ENCODE measurements at places on chromosomes 13 and 19.
A peak's percentile ranks its signal among the peaks of the same experiment; 100 is the strongest.

- no peak for DNase-seq
Observed at GRCh38 chr19:28239270-28239669, 973.7 kb downstream of the UQCRFS1 start.

GRCh38 chr19:51131780-51132680 lies 7.3 kb downstream of the SIGLEC9 start:
- DNase-seq, result no peak

DNA sequence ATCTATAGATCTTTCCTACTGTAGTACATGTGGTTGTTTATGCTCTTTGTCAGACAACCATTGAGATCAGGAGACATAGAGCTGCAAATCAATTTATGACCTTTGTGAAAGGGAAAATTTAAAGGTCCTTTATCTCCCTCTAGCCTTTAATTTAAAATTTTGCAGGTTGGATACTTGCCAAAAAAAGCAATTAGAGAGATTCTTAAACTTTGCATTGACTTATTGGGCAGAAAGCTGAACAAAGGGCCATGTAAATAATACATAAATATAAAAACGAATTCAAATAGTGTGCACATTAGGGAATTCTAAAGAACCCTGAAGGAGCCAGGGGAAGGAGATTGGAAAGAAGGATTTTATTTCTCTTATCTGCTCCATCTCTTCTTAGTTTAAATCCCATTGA lies 22.0 kb upstream of the RB1 start:
- DNase-seq, result no peak

DNA sequence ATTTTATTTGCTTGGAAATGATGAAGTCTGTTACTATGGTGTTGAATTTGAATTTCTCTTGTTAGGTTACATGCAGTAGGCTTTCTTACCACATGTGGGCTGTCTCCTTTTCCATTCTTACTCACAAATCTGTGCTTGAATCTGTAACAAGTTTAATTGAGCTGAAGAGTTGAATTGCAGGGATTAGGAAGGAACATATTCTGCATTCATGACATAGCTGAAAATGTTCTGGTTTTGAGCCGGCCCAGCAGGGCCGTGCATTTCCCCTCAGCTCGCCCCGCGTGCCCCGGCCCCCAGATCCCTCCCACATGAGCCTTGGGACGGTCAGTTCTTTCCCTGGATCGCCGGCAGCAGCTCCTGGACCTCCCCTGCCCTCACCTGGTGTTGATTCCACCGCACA lies 28.1 kb downstream of the TFDP1 start:
- no peak for DNase-seq

- DNase-seq, result no peak
Observed at GRCh38 chr13:106550570-106551135, 15.2 kb upstream of the EFNB2 start.

DNA sequence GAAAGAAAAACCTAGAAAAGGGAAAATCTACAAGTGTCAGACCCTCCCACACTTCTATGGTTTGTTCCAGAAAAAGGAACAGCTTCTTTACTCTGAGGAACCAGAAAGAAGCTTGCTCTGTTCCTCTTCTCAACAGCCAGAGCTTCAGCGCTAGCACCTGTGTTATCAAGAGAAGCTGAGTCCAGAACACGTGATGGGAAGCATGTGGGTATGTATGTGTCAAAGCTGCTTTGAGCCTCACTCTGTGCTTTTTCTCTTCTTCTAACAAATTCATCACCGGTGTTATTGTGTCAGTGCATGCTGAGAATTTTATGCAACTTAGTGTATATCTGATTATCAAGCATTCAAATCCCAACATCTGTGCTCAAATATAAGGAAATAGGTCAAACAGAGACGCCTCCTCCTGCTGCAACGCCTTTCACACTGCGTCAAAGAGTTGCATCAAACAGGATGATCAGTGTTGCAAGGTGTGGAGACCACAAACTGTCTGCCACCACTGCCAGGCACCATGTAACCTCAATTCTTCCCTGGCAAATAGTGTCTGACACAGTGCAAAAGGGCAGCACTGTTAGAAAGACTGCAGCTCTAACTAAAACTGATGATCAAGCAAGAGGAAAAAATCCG lies 83.9 kb downstream of the LRRC63 start:
- DNase-seq, result peak; percentile 20

DNA sequence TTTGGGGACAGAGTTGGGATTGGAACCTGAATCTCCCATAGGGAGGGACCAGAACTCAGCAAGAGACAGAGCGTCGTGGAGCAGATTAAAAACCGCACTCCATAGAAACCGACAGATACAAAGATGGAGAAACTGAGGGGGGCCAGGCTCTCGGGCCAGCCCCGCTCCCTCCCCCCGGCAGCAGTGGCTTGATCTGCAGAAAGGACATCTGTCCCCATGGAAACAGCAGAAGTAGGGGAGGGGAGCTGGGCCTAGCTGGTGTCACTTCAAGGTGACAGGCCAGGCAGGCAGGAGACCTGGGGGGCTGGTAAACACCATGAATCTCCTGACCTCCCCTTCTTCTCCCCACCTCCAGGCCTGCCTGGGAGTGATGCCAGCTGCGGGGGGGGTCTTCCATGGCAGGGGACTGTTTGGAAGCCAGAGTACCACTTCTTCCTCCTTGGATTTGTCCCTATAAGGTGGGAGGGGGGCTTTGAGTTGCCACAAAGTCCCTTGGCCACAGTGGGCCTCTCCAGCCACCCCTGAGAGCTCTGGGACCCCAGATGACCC lies 10.9 kb downstream of the TMIGD2 start:
- no peak for DNase-seq

GRCh38 chr19:44741841-44742329 lies 6.6 kb upstream of the BCL3 start:
- peak; percentile 98 for DNase-seq

DNA sequence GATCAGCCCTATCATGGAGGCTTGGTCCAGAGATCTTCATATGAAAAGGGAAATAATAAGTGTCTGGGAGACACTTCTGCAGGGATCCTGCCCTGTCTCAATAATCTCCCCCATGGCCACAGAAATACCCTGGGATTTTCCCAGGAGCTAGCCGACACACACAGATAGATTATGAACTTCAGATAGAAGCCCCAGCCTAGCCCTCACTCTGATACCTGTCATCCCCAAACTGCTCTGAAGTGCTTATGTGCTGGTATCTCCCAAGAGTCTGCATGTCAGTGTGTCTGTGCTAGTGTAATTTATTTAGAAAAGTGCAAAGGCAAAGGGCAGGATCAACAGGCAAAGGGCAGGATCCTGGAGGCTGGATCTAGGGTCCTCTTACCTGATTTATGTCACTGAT lies 38.7 kb upstream of the ZNF766 start:
- DNase-seq, result no peak

GRCh38 chr13:90591927-90592268 lies 755.6 kb upstream of the MIR17HG start:
- no peak for DNase-seq

- no peak for DNase-seq
Observed at GRCh38 chr19:13841962-13842290, 35.0 kb upstream of the NANOS3 start.

- DNase-seq, result peak; percentile 40
Observed at GRCh38 chr19:47445937-47446402, 25.7 kb downstream of the SLC8A2 start.

DNA sequence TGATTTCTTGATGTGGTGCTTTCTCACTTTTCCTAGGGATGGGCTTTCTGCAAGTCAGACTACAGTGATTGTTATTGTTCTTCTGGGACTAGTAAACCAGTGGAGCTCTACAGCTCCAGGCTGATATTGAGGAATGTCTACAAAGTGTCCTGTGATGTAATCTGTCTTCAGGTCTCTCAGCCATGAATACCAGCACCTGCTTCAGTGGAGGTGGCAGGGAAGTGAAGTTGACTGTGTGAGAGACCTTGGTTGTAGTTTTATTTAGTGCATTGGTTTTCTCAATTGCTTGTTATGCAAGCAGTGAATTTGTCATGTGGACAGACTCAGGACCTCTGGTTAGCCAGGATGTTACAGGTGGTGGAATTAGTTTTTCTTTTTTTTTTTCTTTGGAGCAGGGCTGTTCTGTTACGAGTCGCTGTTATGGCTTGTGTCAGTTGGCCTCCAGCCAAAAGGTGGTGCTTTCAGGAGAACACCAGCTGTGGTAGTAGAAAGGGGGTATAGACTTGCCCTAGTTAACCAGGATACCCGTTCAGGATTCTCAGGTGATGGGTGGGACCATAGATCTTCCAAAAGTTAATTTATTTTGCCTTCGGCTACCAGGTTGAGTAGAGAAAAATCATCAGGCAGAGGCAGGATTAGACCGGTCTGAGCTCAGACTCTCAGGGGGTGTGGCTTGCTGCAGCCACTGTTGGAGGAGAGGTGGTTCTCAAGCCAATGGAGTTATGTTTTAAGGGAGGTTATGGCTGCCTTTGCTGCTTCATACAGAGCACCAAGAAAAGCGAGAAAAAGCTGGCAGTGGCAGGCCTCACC lies 11.9 kb upstream of the ZNF675 start:
- DNase-seq, result no peak

GRCh38 chr19:29643361-29643935 lies 21.8 kb upstream of the PLEKHF1 start:
- DNase-seq, result no peak

- no peak for DNase-seq
Observed at GRCh38 chr19:14731200-14731599, 41.4 kb downstream of the ZNF333 start.

- DNase-seq, result no peak
Observed at GRCh38 chr19:42629191-42629590, 34.5 kb upstream of the CEACAM8 start.

- no peak for DNase-seq
Observed at GRCh38 chr19:45100201-45100600, 7.2 kb downstream of the PPP1R37 start.

DNA sequence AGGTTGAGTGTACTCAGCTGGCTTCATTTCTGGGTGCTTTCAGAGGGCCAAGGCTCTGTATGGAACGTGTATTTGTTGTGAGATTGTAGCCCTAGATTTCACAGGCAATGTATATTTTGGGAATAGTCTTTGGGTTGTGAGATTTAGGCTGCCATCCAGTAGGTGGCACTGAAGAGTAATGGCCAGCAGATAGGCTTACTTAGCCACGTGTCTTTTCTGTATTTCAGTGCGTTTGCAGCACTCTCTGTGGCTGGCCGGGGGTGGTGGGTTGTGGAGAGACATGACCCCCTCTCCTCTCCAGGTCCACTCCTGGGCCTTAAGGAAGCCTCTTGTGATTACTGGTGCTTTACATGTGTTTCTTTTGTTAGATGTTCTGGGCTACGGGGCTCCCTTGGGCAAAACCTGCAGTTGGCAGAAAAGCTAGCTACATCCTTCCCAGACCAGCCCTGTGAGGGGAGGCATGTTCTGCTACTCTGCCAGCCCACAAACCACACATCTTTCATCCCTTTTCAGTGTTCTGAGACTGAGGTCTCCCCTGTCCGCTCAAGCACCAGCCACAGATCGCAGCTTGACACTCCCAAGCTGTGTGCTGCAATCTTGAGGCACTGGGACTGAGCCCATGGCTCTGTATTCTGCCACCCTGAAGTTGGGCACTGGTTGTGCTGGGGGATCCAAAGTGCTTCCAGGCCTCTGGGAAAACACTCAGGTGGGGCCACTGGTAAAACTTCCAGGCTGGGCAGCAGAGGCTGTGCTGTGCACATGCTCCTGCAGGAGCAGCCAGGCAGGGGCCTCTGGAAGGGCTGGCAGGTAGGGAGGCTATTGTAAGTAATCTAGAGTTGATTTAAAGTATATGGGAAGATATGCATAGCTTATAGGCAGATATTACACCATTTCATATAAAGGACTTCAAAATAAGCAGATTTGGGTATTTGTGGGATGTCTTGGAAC lies 1096.8 kb upstream of the PCDH20 start:
- DNase-seq, result no peak

DNA sequence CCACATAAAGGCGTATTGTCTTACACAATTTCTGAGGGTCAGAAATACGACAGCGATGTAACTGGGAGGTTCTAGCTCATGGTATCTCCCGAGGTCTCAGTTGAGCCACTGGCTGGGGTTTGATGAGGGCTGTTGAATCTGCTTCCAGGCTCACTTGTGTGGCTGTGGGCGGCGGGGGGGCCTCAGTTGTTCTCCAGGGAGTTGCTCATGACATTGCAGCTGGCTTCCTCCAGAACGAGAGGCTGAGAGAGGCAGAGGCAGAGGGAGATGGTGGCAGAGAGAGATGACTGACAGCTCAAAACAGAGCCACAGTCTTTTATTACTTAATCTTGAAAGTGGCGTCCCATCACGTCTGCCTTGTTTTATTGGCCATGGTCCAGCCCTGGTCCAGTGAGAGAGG lies 6.2 kb upstream of the NLRP5 start:
- no peak for DNase-seq

DNA sequence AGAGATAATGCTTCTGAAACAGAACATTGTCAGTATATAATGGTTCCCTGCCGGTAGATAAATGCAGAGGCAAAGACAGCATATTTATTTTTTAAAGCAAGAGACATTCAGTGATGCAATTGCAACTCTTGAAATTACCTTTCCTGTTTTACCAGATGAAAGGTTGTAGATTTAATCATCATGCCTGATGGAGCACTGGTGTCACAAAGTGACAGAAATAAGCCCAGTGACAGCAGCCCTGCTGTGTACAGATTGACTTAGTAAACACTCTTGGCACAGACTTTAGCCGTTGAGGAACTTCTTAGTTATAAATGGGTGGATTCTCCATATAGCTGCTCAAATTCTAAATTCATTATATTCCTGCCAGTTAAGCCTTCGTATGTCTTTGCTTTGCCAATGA lies 172.5 kb downstream of the ITGBL1 start:
- DNase-seq, result no peak

GRCh38 chr19:48955308-48955958 lies 758 bp downstream of the BAX start:
- no peak for DNase-seq

GRCh38 chr13:110350509-110350908 lies 43.4 kb downstream of the COL4A2 start:
- DNase-seq, result no peak

DNA sequence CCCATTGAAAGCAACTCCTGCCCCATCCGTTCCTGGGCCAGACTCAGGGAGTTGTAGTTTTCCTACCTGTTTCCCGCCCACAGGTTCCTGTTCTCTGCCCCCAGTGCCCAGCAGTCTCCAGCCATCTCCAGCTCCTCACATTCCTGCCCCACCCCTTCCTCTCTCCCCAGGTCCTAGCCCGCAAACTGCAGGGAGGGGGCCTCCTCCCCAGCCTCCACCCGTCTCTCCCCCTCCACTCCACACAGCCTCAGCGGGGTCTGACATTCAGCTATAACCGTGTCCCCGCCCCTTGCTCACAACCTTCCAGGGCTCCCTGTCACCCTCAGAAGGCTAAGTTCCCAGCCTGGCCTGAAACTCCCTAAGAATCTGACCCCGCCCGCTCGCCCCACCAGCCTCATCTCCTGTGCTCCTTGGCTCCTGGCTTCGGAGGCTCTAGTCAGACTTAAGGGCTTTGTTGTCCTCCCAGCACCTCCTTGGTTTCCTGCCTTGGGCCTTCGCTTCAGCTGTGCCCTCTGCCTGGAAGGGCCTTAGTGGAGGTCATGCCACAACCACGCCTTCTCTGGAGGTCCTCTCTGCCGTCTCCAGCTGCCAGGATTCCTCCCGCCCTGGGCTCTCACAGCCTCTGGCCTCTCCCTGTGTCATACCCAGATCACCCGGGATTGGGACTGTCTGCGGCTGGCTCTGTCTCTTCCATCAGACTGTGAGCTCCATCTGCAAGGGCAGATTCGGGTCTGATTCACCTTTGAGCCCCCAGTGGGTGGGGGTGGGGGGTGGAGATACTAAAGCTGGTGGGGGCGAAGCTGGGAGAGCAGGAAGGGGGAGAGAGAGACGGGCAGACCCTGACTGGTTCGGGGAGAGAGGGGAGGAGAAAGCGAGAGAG lies 5.1 kb upstream of the SPACA6 start:
- peak; percentile 72 for DNase-seq

GRCh38 chr13:112161521-112162301 lies 94.8 kb downstream of the SOX1 start:
- no peak for DNase-seq

GRCh38 chr13:35888981-35889380 lies 242.2 kb downstream of the DCLK1 start:
- DNase-seq, result no peak

Measured in psoas muscle (tissue), 8 donors.